ENCODE measurements at places on chromosomes 5 and 9. TPM values are rescaled to one million over a fixed set of nuclear protein-coding genes. Genes with fewer than 3 reads are reported as not detected.

Gene OGN
- total RNA-seq, result not detected

Gene CA9
- total RNA-seq, result not detected

Gene HTR1A
- not detected for total RNA-seq

Gene SLC9A3
- 3.7 TPM for total RNA-seq

DNA sequence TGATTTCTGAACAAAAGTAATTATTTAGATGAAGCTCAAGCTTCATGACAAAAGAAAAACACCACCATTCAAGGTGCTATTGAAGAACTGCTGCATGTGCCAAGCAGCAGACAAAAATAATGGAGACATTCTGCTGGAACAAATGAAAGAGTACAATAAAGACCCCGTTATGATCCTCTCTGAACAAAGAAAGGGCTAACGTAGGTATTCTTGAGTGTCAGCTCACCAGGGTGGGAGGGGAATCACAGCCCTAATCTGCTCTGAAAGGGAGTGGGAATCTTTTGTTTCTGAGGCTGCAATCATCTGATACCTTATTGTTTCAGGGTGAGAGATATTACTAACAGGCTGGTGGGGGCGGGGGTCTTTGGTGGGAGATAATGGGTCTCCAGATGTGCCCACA, 15.4 kb downstream of the CEMIP2 start:
- 0 out of 2 replicates have a peak, but pooled peaks cover 2% of the 10 kb centered on the region for H3K4me1 ChIP-seq
- no peak for DNase-seq
- H3K27me3 ChIP-seq, result no peaks in the 10 kb centered on the region
- H3K27ac ChIP-seq, result no peak overlapping the region
- H3K4me3 ChIP-seq, result no peak overlapping the region
